Dorsolateral prefrontal cortex (tissue), 122 donors: ENCODE measurements at places on chromosomes 13 and 19. TPM values are rescaled to one million over a fixed set of nuclear protein-coding genes. Genes with fewer than 3 reads are reported as not detected.

The SBK3 gene
- total RNA-seq = not detected

- no peak for DNase-seq
Observed at GRCh38 chr13:43522788-43523187, 264.0 kb downstream of the ENOX1 start.

GRCh38 chr13:30169442-30169841 is 137.9 kb downstream of the KATNAL1 start:
- no peak for DNase-seq

DNA sequence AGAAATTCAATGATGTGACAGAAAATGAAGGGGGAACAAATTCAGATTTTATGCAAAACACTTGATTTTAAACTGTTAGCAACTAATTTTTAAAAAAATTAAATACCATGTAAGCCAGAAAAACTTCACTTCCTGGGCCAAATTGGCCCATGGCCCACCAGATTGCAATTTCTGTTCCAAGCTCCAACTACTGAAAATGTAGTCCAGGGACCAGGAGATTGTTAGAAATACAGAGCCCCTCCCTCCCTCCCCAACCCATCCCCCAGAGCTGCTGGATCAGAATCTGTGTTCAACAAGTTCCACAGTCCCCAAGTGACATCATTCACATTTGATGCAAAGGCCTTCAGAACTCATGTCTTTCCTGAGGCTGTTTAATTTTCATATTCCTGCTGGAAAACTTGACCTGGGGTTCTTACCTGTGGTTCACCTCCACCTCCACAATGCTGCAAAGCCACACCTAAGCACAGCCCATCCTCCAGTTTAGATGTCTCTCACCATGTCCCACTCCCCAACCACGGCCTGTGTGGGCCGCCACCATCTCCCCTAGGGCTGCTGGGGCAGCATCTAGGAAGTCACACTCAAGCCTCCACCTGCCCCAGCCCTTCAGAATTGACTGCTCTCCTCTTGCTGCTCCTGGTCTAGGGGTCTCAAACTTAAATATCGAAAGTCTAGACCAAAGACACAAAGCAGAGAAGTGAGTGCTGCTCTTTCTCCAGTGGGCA is 482.0 kb downstream of the UQCRFS1 start:
- DNase-seq = no peak

The CYP2A7 gene
- not detected for total RNA-seq

DNA sequence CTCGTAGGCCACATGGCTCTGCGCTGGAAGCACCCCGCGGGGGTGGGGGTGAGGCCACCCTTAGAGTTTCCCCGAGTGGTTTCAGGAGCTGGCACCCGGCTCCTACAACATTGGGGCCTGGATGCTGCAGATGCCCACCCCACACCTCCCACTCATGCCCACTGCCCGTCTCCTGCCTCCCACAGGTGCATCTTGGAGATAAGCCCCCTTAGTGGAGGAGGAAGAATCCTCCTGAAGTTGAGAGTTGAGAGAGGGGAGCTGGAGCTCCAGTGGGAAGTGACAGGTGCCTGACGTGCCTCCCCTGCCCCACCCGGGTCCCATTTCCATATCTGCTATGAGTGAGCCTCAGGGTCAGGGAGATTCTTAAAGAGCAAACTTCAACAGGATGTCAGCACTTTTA is 341.3 kb downstream of the TEX29 start:
- DNase-seq = peak; percentile 5
